ENCODE measurements at places on chromosomes 5 and 9.

DNA sequence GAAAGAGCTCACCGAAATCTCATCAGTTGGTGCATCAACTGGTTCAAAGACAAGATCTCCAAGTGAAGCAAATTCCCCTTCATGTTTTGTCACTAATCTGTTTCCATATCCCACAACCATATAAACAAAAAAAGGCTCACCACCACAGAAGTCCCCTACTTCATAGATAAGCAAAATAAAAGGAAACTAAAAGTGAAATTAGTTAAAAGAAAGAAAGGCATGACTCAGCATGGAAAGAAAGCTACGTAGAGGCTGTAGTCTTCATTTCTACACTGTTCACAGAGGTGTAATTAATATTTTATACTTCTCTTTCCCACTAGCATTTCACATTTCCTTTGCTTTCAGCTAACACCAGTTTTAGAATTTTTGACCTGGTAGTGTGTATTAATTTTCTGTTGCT is 208.0 kb downstream of the CYLC2 start:
- DNase-seq: no peak

GRCh38 chr5:100110497-100110896 is 424.7 kb upstream of the FAM174A start:
- DNase-seq: no peak

GRCh38 chr5:101991486-101991885 is 304.6 kb downstream of the SLCO4C1 start:
- DNase-seq: no peak

DNA sequence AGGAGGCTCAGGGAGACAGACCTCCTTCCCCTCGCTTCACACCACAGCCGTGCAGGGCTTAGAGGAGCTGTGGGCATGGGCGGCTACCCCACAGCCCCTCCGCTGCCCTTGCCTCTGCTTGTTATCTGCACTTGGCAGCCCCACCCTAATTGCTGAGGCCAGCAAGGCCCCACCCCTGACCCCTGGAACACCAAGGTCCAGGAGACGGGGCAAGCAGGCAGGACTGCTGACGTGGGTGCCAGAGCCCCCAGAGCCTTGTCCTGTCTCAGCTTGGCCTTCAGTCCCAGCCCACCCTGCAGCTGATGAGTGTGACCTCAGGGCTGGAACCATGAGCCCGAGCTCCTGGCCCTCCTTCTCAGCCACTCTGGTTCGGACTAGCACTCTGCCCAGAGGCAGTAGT is 29.1 kb upstream of the NEURL1B start:
- no peak for DNase-seq

GRCh38 chr9:16337322-16338029 is 533.0 kb downstream of the BNC2 start:
- no peak for DNase-seq

DNA sequence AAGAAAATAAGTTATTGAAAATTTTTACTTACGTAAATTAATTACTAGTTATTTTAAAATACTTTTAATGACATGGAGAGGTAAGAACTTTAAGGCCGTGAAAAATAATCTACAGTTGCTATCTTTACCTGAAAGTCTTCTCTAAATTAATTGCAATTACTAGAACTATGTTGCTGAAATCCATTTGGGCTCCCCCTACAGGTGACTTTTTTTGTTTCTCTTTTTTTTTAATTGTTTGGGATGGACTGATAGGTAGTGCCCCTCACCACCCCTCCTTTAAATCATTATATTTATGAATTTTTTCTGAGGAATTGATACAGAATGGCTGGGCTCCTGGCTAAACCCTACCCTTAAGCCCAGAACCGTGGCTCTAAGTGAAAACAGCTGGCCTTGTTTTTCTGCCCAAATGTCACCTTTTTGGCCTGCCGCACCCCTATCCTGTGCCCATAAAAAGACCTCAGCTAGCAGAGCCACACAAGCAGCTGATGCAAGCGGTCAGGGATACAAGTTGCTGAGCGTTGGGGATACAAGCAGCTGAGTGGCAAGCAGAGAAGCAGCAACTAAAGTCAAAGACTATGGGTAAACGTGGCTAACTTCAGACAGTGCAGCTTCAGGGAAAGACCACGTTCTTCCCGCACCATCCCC is 315.2 kb upstream of the ACO1 start:
- DNase-seq: no peak

DNA sequence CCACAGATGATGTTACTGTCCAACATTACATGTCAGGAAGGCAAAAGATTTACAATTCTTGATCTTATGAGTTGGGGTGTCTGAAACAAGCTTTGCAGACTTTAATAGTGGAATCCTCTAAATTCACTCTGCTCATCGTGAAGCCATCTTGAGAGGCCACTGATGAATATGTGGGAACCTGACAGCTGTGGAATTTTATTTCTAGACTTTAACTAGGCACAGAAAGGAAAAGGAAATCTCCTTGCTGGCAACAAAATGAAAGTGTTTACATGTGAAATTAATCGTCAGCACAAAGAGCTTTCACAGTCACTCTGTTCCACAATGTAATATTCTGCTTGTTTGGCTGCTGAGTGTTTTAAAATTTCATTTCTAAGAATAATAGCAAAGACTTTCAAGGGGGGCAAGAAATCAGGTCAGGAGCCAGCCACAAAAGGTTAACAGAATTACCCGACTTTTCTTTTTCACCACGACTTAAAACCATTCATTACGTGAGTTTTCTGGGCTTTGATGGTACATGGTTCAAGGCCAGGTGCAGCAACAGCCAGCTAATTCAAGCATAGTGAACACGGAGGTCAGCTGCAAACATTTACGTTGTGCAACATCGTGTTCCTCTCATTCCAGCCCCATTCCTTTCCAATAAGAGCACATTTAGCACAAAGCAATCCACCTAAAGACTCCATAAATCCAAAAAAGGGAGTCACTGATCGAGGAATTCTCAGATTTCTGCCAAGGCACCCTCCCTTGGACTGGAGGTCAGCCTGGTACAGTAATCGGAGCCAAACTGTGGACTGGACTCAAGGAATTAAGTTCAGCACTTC is 14.6 kb downstream of the NREP start:
- no peak for DNase-seq

DNA sequence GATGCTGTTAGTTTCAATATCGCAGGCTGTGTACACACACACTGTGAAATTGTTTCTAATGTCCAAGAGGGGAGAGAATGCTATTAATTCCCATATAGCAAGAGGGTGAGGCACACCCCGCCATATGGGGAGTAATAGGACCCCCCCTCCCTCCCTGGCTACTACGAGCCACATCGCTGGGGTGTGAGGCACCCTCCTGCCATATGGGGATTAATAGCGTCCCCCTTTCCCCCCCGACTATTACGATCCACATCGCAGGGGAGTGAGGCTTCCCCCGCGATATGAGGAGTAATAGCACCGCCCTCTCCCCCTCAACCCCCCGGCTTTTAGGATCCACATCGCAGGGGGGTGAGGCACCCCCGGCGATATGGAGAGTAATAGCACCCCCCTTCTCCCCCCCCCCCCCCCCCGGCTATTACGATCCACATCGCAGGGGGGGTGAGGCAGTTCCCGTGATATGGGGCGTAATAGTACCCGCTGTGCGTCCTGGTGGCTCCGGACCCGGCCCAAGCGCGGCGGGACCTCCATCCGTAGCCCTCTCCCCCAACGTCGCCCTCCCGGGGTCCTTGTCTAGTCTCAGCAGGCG is 494 bp upstream of the STK32A start:
- no peak for DNase-seq

DNA sequence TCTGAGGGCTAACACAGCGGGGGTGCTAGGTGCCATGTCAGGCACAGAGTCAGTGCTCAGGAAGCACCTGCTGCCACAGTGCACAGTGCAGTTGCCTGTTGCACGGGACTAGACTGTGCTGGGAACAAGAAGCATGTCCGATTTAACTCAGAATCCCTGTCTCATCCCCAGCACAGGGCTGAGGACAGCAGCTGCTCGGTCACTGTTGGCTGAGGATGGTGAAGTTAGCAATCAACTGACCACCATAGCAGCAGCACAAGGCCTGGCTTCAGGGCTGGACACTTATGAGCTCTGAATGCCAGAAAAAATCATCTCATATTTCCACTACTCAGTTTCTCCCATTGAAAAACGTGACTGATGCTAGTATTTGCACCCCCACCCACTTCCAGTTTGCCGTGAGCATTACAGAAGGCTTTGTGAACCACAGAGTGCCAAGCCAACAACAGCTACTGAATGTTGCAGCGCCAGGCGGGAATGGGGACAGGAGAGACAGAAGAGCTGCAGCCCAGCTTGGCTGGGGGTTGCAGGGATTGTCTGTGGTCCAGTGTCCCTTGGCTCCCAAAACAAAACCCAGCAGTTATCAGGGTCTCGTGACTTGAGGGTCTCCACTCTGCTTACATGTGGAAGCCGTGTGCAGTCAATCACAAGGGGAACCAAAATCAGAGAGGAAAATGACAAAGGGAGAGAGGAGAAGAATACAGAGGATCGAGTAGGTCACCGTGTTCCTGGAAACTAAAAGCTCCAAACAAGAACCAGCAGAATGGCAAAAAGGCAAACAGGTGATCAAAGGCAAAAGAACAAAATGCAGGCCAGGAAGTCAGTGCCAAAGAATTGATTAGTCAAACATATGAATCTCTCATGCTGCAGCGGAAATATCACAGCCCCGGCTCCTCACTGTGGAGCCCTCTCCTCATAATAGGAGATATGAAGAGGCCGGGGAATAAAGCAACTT is 155.6 kb downstream of the CRB2 start:
- DNase-seq: no peak

DNA sequence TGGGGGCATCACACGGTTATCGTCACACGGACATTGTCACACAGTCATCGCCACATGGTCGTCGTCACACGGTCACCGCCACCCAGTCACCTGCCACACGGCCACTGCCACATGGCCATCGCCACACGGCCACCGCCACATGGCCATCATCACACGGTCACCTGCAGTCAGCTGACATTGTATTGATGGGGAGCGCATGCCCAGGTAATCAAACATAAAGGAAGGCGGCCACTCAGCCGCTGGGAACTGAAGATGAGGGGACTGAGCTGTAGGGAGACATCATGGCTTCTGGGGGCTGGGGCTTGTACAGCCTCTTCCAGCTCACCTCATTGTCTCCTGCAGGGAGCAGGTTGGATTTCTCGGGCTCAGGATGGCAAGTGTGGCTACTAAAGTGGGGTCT is 49.2 kb downstream of the MRPL36 start:
- peak; percentile 0 for DNase-seq

DNA sequence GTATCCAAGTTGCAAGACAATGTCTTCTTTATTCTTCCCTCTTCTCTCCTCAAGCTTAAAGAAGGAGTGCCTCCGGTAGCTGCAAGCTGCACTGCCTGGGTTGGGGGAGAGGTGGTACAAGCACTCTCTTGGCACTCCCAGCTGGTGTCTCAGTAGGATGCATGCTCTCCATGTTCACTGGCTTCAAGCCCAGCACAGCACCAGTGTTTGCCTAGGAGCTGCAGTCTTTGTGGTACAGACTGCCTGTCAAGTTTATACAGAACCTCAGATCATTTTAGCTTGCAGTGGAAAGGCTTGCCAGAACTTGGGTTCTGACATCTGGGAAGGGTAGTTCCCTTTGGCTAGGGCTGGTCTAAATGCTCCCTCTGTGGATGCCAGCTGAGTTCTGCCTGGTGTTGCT is 505.6 kb downstream of the MAN2A1 start:
- no peak for DNase-seq

- no peak for DNase-seq
Observed at GRCh38 chr9:133964463-133964862, 27.7 kb downstream of the VAV2 start.

GRCh38 chr5:76221311-76221710 is 138.1 kb downstream of the SV2C start:
- DNase-seq: no peak

DNA sequence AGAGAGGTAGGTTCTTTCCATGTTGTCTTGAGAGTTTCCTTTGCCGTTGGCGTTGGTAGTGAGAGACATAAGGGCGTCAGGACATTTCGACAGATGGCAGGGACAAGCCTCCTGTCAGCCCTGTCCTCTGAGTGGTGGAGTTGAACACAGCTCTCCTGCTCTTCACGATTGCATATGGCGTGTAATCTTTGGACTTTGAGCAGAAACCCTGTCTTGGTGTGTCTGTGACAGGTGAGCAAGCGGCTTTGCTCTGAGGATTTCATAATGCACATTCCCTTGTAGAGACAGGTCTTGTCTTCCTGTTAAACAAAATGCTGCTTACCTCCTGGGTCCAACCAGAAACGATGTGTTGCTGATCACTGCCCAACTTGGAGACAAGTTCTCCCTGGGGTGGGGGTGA is 146.5 kb downstream of the NXNL2 start:
- DNase-seq: no peak

- no peak for DNase-seq
Observed at GRCh38 chr5:135141303-135142268, 107.6 kb upstream of the PITX1 start.

- no peak for DNase-seq
Observed at GRCh38 chr9:95627802-95628201, 111.0 kb upstream of the PTCH1 start.

DNA sequence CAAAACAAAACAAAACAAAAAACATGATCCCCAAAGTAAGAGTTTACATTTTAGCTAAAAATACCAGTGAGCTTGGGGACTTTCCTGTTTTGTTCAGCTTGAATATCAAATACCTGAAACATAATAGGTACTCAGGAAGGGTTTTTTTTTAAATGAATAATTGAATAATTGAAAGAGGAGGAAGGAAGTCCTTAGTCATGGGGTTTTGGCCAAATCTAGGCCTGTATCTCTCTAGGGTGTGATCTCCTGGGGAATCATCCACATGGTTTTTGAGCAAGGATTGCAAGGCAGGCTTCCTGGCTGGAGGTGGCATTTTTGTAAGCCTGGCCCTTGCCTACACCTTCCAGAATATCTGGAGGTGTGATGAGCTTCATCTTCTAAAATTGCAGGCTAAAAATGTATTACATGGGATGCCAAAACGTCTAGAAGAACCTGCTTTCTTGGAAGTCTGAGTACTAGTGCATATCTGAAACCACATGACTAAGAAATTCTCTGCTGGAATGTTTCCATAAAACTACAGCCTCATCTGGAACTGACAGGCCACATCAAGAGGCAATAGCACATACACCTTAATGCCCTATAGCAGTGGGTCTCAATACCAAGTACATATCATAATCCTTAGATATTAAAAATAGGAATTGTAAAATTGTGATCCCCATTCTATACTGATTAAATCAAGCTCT is 10.4 kb downstream of the C9 start:
- DNase-seq: no peak

GRCh38 chr9:97873425-97873824 is 20.4 kb downstream of the FOXE1 start:
- DNase-seq: no peak

DNA sequence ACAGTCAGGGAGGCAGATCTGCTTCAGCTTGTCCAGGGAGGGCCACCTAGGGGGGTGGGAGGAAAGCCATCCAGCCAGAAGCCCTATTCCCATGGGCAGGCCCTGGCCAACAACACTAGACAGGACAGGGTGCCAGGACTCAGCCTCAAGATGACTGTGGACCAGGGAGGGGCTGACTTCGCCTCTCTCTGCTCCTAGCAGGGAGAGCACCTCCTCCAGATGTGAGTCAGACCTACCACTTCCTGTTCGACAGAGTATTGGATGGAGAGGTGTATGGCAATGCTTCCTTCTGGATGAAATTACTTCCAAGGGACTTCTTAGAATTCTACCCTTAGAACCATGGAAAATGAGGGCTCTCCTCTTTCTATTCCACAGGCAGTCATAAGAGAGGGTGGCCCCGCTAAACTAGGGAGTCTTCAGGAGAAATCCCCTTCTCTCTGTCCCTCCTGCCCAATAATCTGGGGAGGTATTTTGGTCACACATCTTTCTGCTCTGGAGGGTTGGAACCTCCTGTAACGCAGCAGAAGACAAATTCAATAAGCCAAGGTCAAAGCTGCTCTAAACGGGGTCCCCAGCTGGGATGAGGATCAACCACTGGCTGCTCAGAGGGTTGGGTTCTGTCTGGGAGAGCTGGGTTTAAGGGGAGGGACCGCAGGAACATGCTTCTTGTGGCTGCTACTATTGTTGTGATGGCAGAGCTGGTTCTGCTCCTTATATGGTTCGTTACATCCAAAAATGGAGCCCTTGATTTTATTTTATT is 23.2 kb upstream of the RCL1 start:
- DNase-seq: no peak
